ELF-1 (cell line): ENCODE measurements at places on chromosomes 5 and 9.

- DNase-seq, result no peak
These were observed 45.5 kb upstream of the RNU6ATAC start for GRCh38 chr9:134209731-134210311.

GRCh38 chr9:13911473-13911872 is 402.5 kb downstream of the NFIB start:
- no peak for DNase-seq

DNA sequence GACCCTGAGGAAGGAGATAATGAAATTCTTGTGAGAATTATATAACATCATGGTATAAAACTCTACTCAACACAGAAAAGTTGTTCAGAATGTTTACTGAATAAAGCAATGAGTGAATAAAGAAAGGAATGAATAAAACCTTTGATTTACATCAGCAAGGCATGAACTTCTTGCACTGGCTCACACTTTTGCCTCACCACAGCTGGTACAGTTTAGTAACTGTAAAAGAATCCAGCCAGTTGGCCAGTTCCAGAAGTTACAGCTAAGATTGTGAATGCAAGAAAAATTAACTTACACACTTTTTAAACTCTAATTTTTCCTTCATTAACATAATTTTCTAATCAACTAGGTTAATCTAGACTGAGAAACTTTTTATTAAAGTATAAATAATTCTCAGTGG is 490.9 kb downstream of the NFIB start:
- DNase-seq, result no peak

DNA sequence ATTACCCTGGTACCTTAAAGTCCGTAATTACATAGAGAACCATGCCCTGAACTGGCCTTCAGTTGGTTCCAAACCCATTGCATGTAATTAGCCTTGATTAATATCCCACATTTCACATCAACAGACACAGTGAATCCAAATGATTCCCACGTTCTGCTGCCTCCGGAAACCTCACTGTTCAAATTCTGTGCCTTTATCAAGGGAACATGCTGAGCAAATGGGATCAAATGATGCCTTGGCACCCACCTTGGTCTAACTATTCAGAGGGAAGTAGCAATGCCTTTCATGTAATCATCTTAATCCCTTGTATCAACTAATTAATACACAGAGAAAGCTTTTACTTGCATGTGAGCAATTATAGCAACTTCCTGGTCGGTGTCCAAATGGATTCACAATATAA is 100.6 kb downstream of the EFNA5 start:
- DNase-seq, result no peak

- no peak for DNase-seq
These were observed 26.2 kb upstream of the GPR21 start for GRCh38 chr9:123007269-123007668.
